Panc1 (cell line): ENCODE measurements at places on chromosomes 6 and 20. TPM values are rescaled to one million over a fixed set of nuclear protein-coding genes. Genes with fewer than 3 reads are reported as not detected.

The PPDPF gene
- total RNA-seq = 241 TPM

The SMPD2 gene
- 50.0 TPM for total RNA-seq

The WASF1 gene
- 63.9 TPM for total RNA-seq

The SLC16A10 gene
- 0.18 TPM for total RNA-seq

The SCGN gene
- total RNA-seq = not detected

The FLRT3 gene
- 0.67 TPM for total RNA-seq

The CD24 gene
- 57.4 TPM for total RNA-seq

The CSE1L gene
- total RNA-seq = 133 TPM

The PRR18 gene
- total RNA-seq = 0.23 TPM

The PMEPA1 gene
- total RNA-seq = 89.8 TPM

The MEA1 gene
- total RNA-seq = 111 TPM

The KCNK15 gene
- 7.4 TPM for total RNA-seq

The CST2 gene
- not detected for total RNA-seq

The RIPOR2 gene
- total RNA-seq = 0.54 TPM

The CNR1 gene
- 0.13 TPM for total RNA-seq

The MUC21 gene
- not detected for total RNA-seq

The LRRC73 gene
- total RNA-seq = 2.9 TPM

The LTA gene
- 0.72 TPM for total RNA-seq

The MCM8 gene
- 28.3 TPM for total RNA-seq

The SLC32A1 gene
- not detected for total RNA-seq

The CAGE1 gene
- total RNA-seq = not detected

The MLIP gene
- total RNA-seq = not detected

The MLN gene
- not detected for total RNA-seq

The MEP1A gene
- total RNA-seq = not detected

The PTCHD4 gene
- not detected for total RNA-seq

The KIF25 gene
- total RNA-seq = 0.44 TPM

The FOXS1 gene
- total RNA-seq = 6.3 TPM

The TSPO2 gene
- total RNA-seq = not detected

The GHRH gene
- not detected for total RNA-seq

The TRAPPC3L gene
- total RNA-seq = not detected

The SLC12A5 gene
- total RNA-seq = 11.8 TPM

The TBX18 gene
- 10.1 TPM for total RNA-seq

The SIRPB2 gene
- not detected for total RNA-seq

The AARS2 gene
- 13.1 TPM for total RNA-seq

The IRF4 gene
- 0.72 TPM for total RNA-seq

The FRK gene
- total RNA-seq = 2.5 TPM

The TPBG gene
- 84.1 TPM for total RNA-seq

The PSORS1C1 gene
- total RNA-seq = 2.9 TPM

The HIVEP2 gene
- total RNA-seq = 10.3 TPM

The ADA gene
- total RNA-seq = 53.8 TPM

The SPINT4 gene
- not detected for total RNA-seq

The CST4 gene
- not detected for total RNA-seq

The HMGA1 gene
- 444 TPM for total RNA-seq

The RNF217 gene
- total RNA-seq = 37.7 TPM

The EEF1A2 gene
- total RNA-seq = 178 TPM

The PRPH2 gene
- not detected for total RNA-seq

The GPSM3 gene
- 2.0 TPM for total RNA-seq

The RAB23 gene
- total RNA-seq = 25.5 TPM

The AHCY gene
- total RNA-seq = 171 TPM

The LEMD2 gene
- total RNA-seq = 89.8 TPM

The CDH4 gene
- not detected for total RNA-seq

The ARMC2 gene
- total RNA-seq = 9.3 TPM

The LPA gene
- total RNA-seq = 0.21 TPM

The TINAG gene
- not detected for total RNA-seq
